Naive thymus-derived CD8-positive, alpha-beta T cell (primary cell): ENCODE measurements at places on chromosomes 7 and 10. TPM values are rescaled to one million over a fixed set of nuclear protein-coding genes. Genes with fewer than 3 reads are reported as not detected.

The PARG gene
- total RNA-seq = 47.3 TPM

The PRPS1L1 gene
- not detected for total RNA-seq

- no peaks in the 10 kb centered on the region for H3K27me3 ChIP-seq
- no peaks in the 10 kb centered on the region for H3K36me3 ChIP-seq
- no peak for DNase-seq
- no peak overlapping the region for H3K27ac ChIP-seq
These were observed 179.0 kb downstream of the PTEN start for GRCh38 chr10:88042160-88043100.

DNA sequence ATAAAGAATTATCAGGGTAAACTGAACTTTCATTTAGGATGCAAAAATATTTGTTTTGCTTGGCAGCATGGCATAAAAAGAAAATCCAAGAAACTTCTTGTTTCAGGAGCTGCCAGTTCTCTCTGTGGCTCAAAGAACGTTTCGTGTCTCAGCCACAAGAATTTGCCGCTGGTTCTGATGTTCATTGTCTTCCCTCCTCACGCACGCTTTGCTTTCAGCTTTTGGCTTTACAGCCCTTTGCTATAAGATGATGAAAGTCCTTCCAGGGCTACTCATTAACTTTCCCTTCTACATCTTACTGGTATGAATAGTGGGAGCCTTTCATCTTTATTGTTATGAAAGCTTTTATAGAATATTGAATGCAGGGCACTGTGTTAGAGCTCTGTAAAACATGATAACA lies 124.7 kb downstream of the BICC1 start:
- peaks cover 8% of the 10 kb centered on the region for H3K27me3 ChIP-seq
- H3K4me3 ChIP-seq = no peak overlapping the region
- H3K4me1 ChIP-seq = no peaks in the 10 kb centered on the region
- DNase-seq = no peak
- H3K36me3 ChIP-seq = no peaks in the 10 kb centered on the region
- no peak overlapping the region for H3K27ac ChIP-seq
